ENCODE measurements at places on chromosomes 3 and 15.

- no peak for DNase-seq
Measured at GRCh38 chr3:116226266-116226665, 219.0 kb downstream of the LSAMP start.

DNA sequence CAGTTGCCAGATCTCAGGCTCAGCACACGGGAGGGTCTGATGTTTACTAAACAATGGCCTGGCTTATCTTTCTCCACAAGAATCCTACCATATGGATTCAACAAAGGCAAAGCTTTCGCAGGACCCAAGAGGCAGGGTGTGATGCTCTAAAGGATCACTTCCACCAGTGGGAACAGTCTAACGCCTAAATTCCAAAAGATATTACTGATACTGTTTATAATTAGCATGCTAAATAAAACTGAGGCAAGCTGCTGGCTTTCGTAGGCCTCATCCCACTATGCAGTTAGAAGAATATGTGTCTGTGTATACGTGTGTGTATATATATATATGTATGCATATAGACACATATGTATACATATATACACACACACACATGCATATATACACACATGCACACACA lies 22.3 kb downstream of the RORA start:
- no peak for DNase-seq

DNA sequence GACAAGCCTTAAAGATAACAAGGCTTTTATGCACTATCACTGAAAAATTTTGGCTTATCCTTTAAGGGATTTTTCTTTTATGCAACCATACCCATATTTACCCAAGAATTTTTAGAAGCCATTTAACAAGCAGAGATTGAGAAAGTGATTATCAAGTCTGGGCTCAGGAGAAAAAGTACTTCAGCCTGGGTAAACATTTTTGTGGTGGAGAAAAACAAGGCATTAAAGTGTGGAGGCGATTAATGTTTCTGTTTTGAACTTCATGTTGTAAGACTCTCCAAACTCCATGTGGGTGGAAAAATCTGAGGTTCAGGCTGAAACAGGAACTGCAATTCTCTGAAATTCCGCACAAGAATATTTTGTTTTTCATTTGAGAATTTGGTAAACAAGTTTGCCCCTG lies 260.4 kb upstream of the KCNMB2 start:
- no peak for DNase-seq

GRCh38 chr15:50778086-50778485 lies 12.6 kb upstream of the SPPL2A start:
- no peak for DNase-seq

DNA sequence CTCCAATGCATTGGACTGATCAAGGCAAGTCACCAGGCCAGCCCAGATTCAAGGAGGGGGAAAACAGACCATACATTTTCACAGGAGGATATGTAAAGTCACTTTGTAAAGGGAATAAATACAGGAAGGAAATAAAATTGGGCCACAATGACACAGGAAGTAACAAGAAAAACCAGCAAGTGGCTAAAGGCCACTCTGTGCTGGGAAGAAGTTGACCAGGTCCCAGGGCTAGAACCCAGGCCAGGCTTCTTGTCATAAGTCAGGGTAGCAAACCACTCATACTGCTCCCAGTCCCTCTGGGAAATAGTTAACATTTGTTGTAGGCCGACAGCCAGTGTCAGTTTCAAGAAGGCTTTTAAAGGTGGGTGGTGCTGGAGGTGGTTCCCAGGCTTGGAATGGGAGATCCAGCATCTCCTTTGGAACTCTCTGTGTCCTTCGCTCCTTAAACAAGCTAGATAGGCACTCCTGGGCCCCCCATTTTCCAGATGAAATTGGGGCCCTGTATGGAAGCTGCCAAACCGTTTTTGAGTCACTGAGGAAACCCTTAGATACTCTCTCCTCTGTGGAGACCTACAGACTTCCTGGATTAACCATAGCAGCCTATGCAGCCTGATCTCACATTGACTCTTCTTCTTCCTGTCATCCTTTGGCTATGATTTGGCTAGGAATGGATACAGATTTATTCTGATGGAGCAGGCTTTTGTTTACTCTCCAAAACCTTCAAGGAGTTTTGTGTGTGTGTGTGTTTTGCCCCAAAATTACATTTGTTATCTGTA lies 14.7 kb upstream of the EDC3 start:
- no peak for DNase-seq

GRCh38 chr3:29167180-29167579 lies 113.7 kb upstream of the RBMS3 start:
- DNase-seq: no peak

GRCh38 chr15:65355988-65356353 lies 21.8 kb downstream of the IGDCC3 start:
- DNase-seq: no peak

DNA sequence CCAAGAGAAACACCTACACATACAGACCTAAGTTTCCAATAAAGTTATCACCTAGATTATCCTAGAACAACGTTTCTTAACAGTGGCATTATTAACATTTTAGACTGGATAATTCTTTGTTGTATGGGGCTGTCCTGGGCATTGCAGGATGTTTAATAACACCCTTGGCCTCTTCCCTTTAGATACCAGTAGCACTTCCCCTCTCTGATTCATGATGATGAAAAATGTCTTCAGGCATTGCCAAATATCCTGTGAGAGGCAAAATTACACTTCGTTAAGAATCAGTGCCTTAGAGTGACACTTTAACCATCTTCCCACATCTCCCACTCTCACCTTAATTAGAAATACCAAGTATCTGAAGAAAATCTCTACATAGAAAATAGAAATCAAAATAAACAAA lies 352.6 kb downstream of the CGGBP1 start:
- no peak for DNase-seq

DNA sequence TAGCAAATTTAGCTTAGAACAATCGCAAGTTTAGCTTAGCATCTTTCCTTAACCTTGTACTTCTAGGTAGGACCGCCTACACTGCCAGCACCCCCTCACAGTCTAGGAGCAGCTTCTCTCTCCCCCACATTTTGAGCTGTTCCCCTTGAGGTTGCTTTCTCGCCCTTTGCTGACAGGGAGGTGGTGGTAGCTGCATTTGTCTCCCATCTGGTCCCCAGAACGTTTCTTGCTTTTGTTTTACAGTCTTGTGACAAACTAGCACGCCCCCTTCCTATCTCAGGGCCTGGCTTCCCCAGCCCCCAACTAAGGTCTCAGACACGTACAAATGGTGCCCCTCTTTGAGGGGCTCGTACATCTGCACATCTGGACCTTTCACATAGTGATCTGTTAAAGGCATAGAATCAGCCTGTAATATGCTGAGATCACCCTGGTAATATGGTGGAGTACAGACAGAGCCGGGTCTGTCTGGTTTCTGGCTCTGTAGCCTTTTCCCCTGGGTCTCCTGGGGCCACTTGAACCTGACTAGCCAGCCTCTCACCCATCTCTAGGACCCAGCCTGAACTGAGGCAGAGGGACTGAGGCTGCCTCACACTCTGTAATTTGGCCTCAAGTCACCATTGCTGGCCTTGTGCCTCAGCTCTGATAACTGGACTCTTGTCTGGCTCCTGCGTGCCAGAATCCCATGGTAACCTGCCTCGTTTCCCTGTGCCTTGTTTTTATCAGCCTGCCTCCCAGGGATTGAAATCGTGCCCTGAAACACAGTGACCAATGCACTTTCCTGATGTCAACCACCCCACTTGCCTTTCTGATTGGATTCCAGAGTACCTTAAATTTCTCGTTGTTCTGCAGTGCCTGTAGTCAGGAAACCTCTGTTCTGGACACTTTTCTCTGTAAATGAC lies 27.7 kb downstream of the CRTC3 start:
- DNase-seq: no peak

GRCh38 chr3:177220136-177220974 lies 23.1 kb upstream of the TBL1XR1 start:
- DNase-seq: no peak

DNA sequence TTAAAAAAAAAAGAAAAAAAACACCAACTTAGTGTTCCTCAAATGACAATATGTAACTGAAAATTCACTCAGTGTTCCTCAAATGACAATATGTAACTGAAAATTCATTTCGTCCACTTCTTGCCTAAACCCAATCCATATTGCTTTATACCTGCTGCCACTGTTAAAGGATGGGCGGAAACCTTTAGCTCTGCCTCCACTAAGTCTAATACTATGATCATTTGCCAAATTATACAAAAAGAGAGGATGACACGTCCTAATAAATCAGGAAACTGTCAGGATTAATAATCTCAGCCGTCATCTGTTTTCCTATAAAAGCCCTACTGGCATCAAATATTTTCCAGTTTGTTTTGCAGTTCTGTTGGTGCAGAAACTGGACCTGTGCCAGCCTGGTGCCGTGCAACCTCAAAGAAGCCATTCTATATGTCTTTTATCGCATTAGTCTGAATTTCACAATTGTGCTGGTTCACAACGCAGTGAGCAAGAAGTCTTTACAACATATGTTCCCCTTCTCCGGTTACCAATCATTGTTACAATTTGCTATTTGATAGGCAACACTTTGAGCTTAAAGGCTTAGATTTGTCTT lies 160.4 kb upstream of the KCNH8 start:
- DNase-seq: no peak

DNA sequence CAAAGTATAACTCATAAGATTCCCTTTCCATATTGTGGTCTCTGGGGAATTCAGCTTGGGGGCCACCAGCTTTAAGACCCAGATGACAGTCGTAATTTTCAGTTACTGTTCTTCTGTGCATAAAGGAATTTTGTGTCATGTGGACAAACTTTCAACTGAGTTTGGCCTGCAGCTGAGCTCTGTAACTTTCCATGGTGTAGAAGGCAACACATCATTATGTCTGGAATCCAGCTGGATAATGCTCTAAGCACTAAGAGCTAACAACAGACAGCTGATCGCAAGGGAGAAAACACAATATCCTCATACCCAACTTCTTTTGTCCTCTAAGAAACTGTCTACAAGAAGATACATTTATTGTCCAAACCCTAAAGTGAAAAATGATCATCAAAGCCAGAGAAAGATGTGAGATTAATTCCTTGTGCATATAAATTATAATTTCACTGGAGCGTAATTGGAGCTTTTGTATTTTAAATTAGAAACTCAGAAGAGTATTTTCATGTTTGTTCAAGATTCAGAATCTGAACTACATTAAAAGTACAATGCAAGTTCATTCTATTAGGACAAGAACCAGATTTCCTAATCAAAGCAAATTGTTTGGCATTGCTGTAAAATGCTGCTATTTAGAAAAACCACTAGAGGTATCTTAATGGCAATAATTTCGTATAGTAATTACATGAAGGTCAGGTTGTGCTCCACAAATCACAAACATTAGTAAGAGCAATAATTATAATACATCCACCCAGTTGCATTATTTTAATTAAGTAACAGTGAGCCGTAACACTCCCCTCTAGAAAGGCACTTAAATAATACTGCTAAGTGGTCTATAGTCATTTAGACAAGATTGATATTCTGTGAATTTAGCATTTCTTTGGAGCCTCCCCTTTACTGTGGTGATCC lies 218.8 kb downstream of the ATP8B4 start:
- no peak for DNase-seq

DNA sequence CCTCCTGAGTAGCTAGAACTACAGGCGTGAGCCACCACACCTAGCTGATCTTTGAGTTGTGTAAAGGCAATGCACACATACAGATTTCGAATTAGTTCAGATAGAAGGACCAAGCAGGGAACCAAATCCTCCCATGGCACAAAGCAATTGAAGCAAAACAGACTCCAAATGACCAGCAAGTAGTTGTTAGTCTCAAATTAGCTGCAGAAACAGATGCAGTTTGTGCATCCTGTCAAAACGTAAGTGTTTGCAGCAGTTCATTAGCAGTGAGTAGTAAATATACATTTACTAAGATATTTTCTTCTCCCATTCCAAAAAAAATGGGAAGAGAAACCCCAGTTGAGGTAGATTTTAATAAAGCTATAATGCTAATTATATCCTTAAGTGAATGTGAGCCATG lies 15.8 kb upstream of the FAM174B start:
- no peak for DNase-seq

DNA sequence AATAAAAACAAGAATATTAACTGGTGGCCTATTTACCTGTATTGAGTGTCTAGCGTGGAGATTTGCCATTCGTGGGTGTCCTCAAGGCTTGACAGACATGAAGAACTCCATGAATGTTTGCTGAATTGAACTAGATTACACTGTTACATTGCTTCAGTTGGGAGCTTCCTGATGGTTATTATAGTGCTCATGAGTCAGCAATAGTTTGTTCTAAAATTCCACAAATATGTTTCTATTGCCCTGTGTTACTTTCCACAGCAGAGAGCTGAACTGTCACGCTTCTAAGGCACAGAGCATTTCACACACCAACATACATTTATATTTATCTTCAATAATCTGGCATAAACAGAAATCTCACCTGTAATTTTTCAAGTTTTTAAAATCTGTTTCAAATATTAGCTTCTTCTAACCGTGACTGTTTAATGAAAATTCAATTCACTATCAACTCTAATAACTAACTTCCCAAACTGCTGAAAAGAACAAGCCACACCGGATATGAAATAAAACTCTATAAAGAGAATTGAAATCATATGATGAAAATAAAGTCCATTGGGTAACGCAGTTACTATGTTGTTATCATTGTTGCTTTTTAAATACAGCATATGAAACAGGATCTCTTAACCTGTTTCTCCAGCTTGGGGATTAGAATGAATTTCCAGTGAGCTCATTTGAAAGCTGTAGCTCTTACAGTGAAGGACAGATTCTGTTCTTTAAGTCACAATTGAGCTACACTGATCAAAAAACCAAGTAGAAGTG lies 61.2 kb upstream of the MCF2L2 start:
- no peak for DNase-seq

- DNase-seq: no peak
Measured at GRCh38 chr3:168495270-168495669, 399.5 kb upstream of the GOLIM4 start.

GRCh38 chr3:46932455-46933225 lies 43.9 kb downstream of the CCDC12 start:
- no peak for DNase-seq

DNA sequence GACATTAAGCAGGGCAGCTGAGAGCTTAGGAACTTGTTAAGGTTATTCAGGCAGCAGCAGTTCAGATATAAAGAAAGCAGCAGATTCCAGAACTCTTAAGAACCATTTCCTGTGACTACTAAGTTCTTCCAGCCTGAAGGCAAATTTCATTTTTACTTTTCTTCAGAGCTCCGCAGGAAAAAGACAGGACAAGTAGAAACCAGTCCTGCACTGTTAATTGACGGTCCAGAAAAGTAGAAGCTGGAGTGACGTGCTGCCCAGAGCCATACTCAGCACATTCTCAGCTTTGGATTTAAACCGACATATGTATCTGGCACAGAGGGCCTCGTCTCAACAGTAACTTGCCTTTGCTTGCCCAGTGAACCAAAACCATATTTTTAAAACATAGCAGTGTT lies 219.4 kb upstream of the STRIT1 start:
- no peak for DNase-seq
